Activated CD8-positive, alpha-beta memory T cell treated with anti-CD3 and anti-CD28 coated beads, Interleukin-2, amount 10 ng/mL, durations not matched to agents 7 days and 5 days (primary cell): ENCODE measurements at places on chromosomes 4 and X.

GRCh38 chr4:152946446-152946845 lies 10.3 kb downstream of the FHDC1 start:
- H3K4me3 ChIP-seq = no peak overlapping the region
- H3K4me1 ChIP-seq = no peaks in the 10 kb centered on the region
- peaks cover 50% of the 10 kb centered on the region for H3K27me3 ChIP-seq
- H3K27ac ChIP-seq = no peak overlapping the region

DNA sequence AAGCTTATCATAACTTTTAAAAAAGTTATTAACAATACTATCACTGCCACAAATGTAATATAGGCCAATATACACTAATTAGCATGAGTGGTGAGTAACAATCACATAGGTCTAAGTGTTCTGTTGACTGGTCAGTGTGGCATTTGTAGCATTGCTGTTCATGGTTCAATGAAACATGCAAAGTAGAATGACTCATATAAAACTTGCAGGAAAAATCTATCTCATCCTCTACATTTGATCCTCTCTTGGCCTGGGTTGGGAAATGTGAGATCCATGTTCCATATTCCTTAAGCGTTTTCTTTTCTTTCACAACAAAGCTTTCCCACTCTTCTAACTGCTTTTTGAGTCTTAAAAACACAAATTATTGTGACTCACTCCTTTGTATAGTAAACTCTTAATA lies 1418.7 kb downstream of the FSTL5 start:
- H3K36me3 ChIP-seq = no peaks in the 10 kb centered on the region
- H3K27ac ChIP-seq = no peak overlapping the region
- no peaks in the 10 kb centered on the region for H3K4me1 ChIP-seq
- no peak overlapping the region for H3K4me3 ChIP-seq

DNA sequence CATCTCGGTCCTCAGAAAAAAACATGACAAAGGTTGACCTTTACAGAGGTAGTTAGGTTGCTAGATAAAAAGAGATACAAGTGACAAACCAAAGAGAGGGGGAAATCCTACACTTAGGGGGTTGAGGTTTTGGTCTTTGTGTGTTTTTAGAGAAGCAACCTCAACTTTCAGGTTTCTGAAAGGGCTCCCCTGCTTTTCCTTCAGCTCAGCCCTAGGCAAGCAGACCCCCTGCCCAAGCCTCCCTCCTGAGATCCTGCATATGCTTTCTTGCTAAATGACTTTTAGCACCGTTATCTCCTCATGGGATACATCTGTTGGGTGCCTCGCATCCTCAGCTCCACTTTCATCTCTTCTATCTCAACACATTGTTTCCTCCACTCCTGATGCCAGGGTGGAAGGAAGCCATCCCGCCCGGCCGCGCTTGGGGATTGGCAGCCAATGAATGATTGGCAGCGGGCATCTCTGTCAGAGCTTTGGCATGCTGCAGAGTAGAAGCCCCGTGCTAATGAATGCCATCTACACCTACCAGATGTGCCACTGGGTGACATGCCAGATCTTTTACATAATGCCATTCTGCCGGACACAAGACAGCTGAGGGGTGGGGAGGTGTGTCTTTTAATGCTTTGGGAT lies 15.0 kb upstream of the PRDM8 start:
- H3K27ac ChIP-seq = peak overlapping the region; percentile 87
- H3K4me3 ChIP-seq = peak overlapping the region; percentile 96
- H3K36me3 ChIP-seq = peaks cover 34% of the 10 kb centered on the region
- H3K27me3 ChIP-seq = peaks cover 9% of the 10 kb centered on the region

GRCh38 chr4:156568041-156568440 lies 403.6 kb downstream of the PDGFC start:
- no peaks in the 10 kb centered on the region for H3K4me1 ChIP-seq
- H3K36me3 ChIP-seq = no peaks in the 10 kb centered on the region
- no peak for DNase-seq
- no peak overlapping the region for H3K4me3 ChIP-seq
- no peaks in the 10 kb centered on the region for H3K27me3 ChIP-seq

GRCh38 chrX:112841114-112841819 lies 636 bp upstream of the AMOT start:
- no peak overlapping the region for H3K27ac ChIP-seq
- DNase-seq = peak; percentile 75
- peak overlapping the region; percentile 79 for H3K4me3 ChIP-seq

GRCh38 chr4:150425161-150425560 lies 156.8 kb upstream of the MAB21L2 start:
- H3K4me3 ChIP-seq = no peak overlapping the region
- peaks cover 7% of the 10 kb centered on the region for H3K36me3 ChIP-seq
- no peak overlapping the region for H3K27ac ChIP-seq
- no peaks in the 10 kb centered on the region for H3K27me3 ChIP-seq
